Activated T-helper 2 cell treated with anti-CD3 and anti-CD28 coated beads, Interferon-gamma antibody, Interleukin-2, Interleukin-4, amounts not matched to agents 10 μg/mL and 5 μg/mL and 100 μg/mL, durations not matched to agents 14 hours and 24 hours and 36 hours (primary cell): ENCODE measurements at places on chromosomes 2 and 18. TPM values are rescaled to one million over a fixed set of nuclear protein-coding genes. Genes with fewer than 3 reads are reported as not detected.

GRCh38 chr2:239012228-239012627 lies 164.3 kb downstream of the TWIST2 start:
- no peaks in the 10 kb centered on the region for H3K27me3 ChIP-seq
- DNase-seq = no peak
- no peak overlapping the region for H3K4me3 ChIP-seq
- H3K36me3 ChIP-seq = no peaks in the 10 kb centered on the region

DNA sequence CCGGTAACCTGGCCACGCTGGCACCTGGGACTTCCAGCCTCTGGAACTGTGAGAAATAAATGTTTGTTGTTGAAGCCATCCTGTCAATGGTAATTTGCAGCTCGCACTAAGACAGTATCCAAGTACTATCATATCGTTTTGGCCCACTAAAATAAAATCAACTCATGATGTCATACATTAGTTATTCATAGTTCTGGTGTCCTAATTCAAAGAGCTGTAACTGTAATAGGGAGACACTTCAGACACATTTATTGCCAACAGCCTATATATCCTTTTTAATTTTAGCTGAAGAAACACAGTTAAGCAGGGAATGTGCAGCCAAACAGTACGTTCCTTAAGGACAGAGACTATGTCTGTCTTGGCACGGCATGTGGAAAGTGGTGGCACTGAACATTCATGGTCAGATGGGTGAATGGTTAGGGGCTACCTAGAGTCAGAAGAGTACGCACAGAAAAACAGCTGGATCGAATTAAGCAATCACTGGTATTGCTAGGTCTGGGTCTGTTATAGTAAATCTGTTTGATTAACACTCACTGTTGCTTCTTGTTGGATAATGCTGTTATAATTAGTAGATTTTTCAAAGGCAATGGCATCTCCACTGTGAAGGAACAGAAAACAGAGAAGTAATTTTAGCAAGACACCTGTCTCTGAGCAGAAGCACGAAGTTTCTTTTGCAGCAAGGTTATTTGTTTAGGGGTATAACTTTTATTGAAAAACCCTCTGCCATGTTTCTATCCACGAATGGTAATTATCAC lies 41.3 kb upstream of the CREG2 start:
- H3K27me3 ChIP-seq = no peaks in the 10 kb centered on the region
- H3K27ac ChIP-seq = no peak overlapping the region
- H3K4me1 ChIP-seq = peaks cover 7% of the 10 kb centered on the region
- peaks cover 9% of the 10 kb centered on the region for H3K36me3 ChIP-seq
- H3K4me3 ChIP-seq = no peak overlapping the region

GRCh38 chr2:179636995-179637394 lies 224.4 kb downstream of the ZNF385B start:
- H3K27ac ChIP-seq = no peak overlapping the region
- no peak overlapping the region for H3K4me3 ChIP-seq
- no peaks in the 10 kb centered on the region for H3K4me1 ChIP-seq
- no peaks in the 10 kb centered on the region for H3K36me3 ChIP-seq
- no peaks in the 10 kb centered on the region for H3K27me3 ChIP-seq
- DNase-seq = no peak

DNA sequence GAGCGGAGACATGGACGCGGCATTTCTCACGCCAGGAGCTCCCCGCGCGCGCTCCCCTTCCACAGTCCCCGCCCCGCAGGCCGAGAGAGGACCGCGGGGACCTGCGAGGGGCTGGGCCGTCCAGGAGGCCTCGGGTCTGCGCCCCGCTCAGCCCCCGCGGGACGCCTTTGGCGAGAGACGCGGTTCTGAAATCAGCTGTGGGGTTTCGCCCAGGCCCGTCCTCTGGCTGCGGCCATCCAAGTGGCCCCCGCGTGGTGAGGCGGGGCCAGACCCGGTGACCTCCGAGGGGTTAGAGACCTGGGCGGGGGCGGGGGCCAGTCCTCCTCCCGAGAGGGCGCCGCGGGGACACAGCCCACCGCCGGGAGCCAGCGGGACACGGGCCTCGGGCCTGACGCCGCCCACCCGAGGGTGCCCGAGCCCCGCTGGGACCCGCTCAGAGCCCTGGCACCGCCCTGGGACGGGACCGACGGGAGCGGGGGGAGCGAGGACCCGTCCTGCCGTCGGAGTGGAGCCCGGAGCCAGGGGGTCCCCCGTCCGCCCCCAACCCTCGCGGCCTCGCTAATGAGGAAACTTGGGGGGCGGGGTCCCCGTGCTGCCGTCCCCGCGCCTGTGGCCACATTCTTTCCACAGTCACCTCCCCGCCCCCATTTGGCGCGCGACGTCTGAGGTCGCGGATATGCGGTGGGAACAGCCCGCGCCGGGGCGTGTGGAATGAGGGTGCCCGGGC lies 6.1 kb upstream of the SALL3 start:
- no peak overlapping the region for H3K4me3 ChIP-seq
- DNase-seq = no peak
- peaks cover 53% of the 10 kb centered on the region for H3K27me3 ChIP-seq
- peaks cover 5% of the 10 kb centered on the region for H3K4me1 ChIP-seq
- no peak overlapping the region for H3K27ac ChIP-seq

- H3K4me3 ChIP-seq = no peak overlapping the region
- DNase-seq = no peak
- H3K4me1 ChIP-seq = no peaks in the 10 kb centered on the region
- no peaks in the 10 kb centered on the region for H3K36me3 ChIP-seq
- H3K27ac ChIP-seq = no peak overlapping the region
- H3K27me3 ChIP-seq = peaks cover 7% of the 10 kb centered on the region
These were observed 223.1 kb upstream of the SP5 start for GRCh38 chr2:170492010-170492409.

The MRPL44 gene
- 33.6 and 34.3 TPM in 2 replicates for total RNA-seq

DNA sequence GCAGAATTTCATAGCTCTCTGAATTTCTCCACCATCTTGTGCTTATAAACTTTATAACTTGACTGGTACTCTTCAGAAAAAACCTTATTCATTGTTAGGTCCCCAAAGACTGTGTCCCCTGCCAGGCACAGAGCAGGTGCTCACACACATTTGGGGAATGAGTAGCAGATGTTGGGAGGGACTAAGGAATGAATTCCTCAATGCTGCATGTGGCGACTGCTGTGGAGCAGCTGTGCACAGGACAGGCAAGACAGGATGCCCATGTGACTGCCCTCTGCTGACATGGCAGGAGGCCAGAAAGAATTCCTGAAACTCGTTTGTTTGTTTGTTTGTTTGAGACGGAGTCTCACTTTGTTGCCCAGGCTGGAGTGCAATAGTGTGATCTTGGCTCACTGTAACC lies 122.3 kb upstream of the ITGA6 start:
- DNase-seq = no peak
- H3K4me1 ChIP-seq = no peaks in the 10 kb centered on the region
- no peak overlapping the region for H3K27ac ChIP-seq
- no peaks in the 10 kb centered on the region for H3K36me3 ChIP-seq
- H3K27me3 ChIP-seq = peaks cover 7% of the 10 kb centered on the region
- H3K4me3 ChIP-seq = no peak overlapping the region

The SLC40A1 gene
- total RNA-seq = 1.8 and 2.4 TPM in 2 replicates

GRCh38 chr2:74552914-74553811 lies 579 bp downstream of the LOXL3 start:
- peak overlapping the region; percentile 74 for H3K4me3 ChIP-seq
- H3K27ac ChIP-seq = peak overlapping the region; percentile 48
- no peak for DNase-seq
- H3K4me1 ChIP-seq = peaks cover 33% of the 10 kb centered on the region
- H3K27me3 ChIP-seq = peaks cover 3% of the 10 kb centered on the region

GRCh38 chr18:63749489-63749888 lies 25.7 kb upstream of the SERPINB7 start:
- H3K27me3 ChIP-seq = no peaks in the 10 kb centered on the region
- H3K27ac ChIP-seq = no peak overlapping the region
- DNase-seq = no peak
